NCI-H187 (cell line): ENCODE measurements at places on chromosomes 5 and 9.
A peak's percentile ranks its signal among the peaks of the same experiment; 100 is the strongest.

GRCh38 chr5:134563962-134564361 is 38.5 kb downstream of the JADE2 start:
- no peak for DNase-seq

GRCh38 chr5:104628911-104629310 is 1066.3 kb upstream of the NUDT12 start:
- DNase-seq, result no peak

DNA sequence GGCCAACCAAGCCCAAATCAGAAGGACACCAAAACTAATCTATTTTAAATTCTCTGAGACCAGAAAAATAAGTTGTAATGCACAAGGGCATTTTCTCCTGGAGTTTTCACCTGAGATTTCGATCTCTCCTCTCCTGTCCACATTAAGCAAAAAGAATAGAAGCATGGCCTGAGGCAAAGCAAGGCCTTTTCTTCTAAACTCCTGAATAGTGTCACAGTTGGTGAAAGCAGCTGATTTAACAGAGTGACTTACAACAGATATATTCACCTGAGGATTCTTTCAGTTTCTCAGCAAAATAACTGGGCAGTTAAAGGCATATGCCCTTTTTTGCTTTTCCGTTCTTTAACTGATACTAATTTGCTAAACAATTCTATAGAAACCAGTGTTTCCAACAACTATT is 547.7 kb downstream of the EFNA5 start:
- no peak for DNase-seq

DNA sequence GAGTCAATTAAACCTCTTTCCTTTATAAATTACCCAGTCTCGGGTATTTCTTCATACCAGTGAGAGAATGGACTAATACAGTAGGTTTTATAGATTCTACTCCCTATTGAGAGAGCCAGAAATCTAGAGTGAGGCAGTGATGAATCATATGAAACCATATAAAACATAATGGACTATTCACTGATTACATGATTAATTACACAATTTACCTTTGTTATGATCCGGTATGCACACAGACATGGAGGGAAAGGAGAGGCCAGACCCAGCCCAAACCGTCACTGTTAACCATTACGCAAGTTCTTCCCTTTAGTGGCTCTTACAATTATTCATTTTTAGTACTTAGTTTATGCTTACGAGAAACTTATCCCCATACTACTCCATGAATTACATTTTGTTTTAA is 205.0 kb downstream of the DNAH5 start:
- DNase-seq, result no peak

- no peak for DNase-seq
Observed at GRCh38 chr9:98099346-98099745, 19.7 kb downstream of the TRIM14 start.

GRCh38 chr5:161167016-161167767 is 315.2 kb upstream of the ATP10B start:
- peak; percentile 12 for DNase-seq

DNA sequence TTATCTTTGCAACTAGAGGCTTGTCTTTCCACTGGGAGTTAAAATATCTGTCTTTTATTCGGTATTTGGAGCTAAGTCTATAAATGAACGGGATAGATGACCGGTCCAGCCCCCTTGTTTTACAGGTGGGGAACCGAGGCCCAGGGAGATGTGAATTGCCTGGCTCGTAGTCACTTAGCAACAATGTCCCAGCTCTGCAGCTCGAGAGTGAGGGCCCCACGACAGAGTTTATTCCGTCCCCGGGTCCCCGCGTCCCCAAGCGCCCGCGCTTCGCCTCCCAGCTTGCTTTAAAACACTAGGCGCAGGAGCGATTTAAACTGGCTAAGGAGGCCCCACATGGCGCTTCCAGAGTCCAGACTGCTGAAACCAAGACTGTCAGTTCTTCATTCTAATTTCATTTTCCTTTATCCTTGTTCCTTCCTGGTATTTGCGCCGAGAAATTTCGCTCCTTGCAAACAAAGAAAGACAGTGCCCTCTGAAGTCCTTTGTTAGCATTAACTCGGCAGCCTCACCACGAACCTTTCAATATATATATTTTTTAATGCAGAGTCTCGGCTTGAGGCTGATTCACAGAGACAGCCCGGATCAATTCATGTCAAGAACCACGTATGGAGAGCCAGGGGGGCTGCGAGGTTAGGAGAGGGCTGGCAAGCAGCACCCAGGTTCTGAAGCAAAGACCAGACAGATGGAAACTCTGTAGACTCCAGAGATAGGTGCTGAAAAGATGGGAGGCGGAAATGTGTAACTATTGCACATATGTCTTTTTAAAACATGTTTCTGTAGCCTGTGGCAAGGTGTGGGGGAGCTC is 1.4 kb upstream of the ENC1 start:
- peak; percentile 57 for DNase-seq

DNA sequence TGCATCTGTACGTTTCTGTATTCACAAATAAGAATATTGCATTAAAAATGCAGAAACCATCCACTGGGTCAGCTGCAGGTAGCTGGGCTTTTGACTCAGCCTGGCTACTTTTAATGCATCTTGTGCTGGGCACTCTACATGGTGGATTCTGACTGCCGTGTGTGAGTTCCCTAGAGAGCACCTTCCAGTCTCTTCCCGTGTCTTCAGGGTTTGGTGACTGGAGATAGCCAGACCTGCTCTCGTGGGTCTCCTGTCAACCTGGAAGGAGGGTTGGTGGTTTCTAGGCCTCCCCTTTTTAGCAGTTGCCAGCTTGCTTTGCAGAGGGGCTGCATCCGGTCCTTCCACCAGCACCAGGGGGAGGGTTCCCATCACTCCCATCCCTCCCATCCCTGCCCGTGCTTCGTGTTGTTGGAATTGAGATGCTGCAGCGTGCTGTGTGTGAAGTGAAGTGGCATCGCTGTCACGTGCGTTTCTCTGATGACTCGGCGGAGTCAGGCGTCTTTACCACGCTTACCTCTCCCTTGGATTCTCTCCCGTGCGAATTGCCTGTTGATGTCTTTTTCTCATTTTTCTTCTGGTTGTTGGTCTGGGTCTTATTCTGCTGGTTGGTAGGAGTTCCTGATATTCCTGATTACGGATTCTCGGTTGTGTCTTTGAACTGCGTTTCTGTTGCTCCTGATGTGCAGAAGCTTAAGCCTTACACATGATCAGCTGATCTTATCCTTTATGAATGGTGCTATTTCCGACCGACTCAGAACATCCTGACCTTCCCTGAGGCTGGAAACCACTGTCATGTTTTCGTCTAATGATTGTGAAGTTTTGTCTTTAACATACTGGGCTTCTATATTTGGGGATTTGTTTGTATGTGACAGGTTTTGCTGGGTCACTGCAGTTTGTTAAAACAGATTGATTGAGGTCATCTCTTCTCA is 16.9 kb downstream of the FBXW5 start:
- DNase-seq, result no peak

DNA sequence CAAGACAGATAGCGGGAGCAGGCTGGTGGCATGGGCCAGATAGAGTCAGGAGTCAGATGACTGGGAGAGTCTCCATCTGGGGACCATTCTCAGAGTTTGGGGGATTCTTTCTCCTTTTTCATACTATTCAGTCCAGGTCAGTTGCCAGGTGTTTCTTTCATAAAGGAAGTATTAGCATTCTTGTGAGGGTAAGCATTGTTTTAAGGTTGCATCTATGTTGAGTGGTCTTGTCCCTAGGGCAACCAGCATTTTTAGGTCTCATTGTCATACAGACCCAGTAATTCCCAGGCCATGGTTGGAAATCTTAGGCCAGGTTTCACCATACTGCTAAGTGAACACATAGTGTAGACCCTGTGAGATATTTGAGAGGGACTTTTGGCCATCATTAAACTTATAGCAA is 122.3 kb upstream of the POC5 start:
- DNase-seq, result no peak

- no peak for DNase-seq
Observed at GRCh38 chr5:92884469-92884868, 696.5 kb downstream of the NR2F1-AS1 start.

GRCh38 chr5:73722231-73722630 is 96.2 kb downstream of the ARHGEF28 start:
- DNase-seq, result no peak
